ENCODE measurements at places on chromosomes 4 and X.

DNA sequence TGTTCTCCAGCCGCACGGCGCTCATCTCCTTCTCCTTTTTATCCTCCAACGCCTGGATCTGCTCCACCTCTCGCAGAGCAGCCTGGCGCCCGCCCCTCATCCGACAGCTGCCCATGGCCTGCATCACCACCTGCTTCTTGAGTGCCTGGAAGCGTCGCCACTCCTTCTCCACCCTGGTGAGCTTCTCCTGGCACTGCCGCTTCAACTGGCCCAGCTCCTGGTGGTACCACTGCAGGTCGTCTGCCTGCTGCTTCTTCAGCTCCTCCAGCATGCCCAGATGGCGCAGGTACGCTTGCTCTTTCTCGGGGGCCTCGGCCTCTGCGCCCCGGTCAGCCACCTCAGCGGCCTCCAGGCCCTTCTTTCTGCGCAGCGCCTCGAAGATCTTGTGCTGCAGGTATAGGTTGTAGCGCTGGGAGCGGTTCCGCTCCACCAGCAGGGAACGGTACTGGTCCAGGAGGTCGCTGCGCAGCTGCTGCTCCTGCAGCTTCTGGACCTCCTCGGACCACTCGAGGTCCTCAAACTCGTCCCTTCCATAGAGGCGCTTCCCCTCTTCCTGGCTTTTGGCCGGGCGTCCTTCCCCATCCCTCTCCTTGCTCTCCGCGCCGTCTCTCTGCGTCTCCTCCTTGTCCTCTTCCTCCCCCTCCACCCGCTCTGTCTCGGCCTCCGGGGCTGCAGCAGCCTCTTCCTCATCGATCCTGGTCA lies 1.2 kb upstream of the TADA2B start:
- DNase-seq: no peak

DNA sequence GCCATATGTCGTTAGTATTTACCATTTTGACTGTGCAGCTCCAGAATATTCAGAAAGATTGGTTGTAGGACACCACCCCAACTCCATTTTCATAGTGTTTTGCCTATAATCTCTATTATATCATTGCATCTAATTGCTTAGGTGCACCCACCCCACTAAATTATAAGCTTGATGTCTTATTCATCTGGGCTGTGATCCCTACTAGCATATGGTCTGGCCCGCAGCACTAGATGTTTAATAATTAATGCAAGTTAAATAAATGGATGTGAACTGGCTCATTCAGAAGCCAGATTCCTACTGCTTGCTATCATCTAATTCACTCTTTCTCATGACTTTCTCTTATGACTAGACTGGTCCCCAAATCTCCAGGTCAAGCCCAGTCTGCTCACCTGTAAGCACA lies 143.5 kb downstream of the RELL1 start:
- DNase-seq: no peak

- DNase-seq: no peak
Measured at GRCh38 chrX:27276751-27277150, 186.4 kb downstream of the PPP4R3C start.

DNA sequence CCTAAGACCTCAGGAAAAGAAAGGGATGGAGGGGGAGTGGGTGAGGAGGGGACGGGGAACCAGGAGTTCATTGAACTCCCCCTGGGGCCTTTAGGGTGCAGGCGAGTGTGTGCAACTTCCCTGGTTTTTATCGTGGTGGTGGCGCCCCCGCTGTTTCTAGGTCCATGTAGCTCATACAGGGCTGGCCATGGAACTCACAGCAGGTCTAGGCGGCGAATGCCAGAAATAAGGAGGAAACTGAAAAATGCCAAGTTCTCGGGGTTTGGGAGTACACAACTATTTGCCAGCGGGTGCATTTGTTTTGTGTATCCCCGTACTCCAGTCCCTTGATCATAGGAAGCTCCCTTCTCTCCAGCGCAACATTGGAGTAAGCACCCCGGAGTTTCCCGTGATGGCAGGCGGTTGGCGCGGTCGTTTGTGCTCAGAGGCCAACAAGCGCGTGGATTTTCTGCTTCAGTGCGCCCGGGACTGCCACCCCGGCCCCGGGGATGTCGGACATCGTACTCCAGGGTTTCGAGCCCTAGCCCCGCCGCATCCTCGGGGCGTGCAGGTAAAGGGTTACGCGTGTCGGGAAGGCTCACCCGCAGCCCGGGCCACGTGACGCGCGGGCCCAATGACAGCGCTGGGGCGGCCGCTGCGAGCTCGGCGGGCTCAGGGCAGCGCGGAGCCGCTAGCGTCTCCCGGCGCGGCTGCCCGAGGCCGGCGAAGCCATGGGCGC lies 208.9 kb downstream of the NWD2 start:
- no peak for DNase-seq

DNA sequence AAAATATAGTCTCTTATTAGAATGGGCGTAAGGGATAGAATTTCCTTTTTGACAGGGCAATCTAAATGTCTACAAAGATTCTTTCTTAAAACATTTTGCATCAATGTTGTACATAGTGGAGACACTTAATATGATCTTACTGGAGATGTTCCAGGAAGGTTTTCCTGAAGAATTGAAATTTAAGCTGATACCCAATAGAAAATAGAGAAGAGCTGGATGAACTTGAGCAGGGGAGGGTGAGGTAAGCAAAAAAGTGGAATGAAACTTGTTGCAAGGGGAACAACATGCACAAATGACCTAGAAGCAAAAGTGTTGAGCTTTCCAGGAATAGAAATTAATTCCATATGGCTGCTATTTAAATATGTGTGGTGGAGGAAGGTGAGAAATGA lies 19.7 kb downstream of the SLAIN2 start:
- no peak for DNase-seq

DNA sequence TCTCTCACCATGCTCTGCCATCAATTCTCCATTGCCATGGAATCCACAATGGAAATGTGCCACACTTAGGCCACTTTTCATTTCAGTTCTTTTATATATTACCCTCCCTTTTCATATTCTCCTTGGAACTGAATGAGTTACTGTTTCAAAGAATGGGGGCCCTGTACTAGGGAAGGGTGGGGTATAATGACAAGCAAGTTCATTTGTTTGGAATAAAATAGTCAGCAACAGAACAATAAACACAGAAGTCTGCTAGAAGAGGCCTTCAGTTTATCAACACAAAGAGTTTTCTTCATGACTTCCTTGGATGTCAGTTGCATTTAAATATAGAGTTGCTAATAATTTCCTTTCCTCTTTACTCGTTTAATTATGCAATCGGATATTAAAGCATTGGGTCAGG lies 478.3 kb upstream of the FTHL17 start:
- no peak for DNase-seq

GRCh38 chr4:82223715-82224114 lies 150.1 kb downstream of the HNRNPD start:
- no peak for DNase-seq

DNA sequence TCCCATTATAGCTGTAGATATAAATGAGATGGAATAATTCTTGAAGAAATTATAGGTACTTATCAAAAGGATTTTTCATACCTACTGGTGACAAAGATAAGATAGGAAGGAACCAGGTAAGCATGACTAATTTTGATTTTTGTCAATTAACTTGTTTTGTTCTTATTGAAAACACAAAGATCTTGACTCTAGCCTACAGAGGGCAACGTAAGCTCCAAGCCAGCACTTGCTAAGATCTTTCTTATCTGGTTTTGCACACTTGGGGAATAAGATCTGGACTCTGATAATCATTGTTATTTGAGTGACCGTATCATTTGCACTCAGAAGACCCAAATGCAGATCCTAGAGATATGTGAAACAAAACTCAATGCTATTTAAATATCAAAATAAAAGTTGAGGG lies 223.4 kb downstream of the VEGFC start:
- no peak for DNase-seq

DNA sequence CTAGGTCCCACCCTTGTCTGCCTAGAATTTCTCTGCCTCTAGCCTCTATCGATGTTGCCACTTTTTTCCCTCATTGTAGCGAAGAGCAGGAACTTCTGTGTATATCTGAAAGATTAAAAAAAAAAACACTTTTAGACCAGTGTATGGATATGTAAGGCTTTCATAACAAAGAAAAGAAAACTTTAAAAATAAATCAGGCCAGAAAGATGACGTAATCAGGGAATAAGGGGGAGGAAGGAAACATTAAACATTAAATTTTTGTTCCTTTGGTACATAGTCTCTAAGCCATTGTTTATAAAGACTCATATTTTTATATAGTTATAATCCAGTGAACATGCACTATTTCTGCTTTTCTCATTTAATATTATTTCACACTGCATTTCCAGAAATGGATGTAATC lies 26.2 kb upstream of the FTHL17 start:
- no peak for DNase-seq

- no peak for DNase-seq
Measured at GRCh38 chrX:10043386-10043785, 76.2 kb downstream of the CLDN34 start.

GRCh38 chrX:34956916-34957315 lies 14.3 kb downstream of the FAM47B start:
- DNase-seq: no peak

DNA sequence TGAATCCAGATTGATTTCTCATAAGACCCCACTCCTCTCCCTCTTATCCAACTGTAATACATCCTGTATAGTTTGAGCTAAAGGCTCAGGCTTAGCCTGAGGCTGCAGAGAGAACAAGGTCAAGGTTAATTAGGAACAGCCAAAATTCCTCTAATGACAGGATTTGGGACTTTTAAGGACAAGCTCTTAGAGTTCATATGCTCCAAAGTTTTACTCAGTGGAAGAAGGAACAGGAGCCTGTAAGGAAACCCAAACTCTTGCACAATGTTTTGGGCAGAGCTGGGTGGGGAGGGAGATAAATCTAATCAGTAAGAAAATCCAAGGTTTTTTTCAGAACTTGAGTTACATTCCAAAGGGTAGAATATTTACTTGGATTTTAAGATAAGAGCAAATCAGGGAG lies 238.8 kb downstream of the QDPR start:
- no peak for DNase-seq

DNA sequence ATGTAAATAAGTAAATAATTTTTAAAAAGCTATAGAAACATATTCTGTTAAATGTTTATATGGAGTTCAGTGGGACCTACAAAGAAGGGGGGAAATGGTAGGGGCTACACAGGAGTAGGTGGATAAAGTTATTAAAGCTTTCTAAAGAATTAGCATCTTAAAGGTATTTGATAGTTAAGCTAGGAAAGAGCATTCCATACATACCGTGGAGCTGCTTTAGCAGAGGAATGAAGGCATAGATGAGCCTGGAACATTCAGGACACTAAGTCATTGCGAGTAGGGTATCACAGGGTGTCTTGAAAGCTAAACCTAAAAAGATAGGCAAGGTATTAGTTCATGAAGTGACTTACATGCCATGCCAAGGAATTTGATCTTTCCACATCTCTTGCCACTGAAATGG lies 60.4 kb downstream of the SLC10A6 start:
- DNase-seq: no peak

Measured in stimulated activated effector memory CD8-positive, alpha-beta T cell treated with anti-CD3 and anti-CD28 coated beads, Interleukin-12 subunit alpha, Interleukin-12 subunit beta, amount 100 ng/mL, for 72 hours (primary cell).